ENCODE measurements at places on chromosomes 11 and 22. TPM values are rescaled to one million over a fixed set of nuclear protein-coding genes. Genes with fewer than 3 reads are reported as not detected.

The SAA2 gene
- polyA plus RNA-seq = not detected

The CHRM1 gene
- polyA plus RNA-seq = not detected

The CASP12 gene
- 1.5 TPM for polyA plus RNA-seq

The FHIP1B gene
- polyA plus RNA-seq = 50.1 TPM

The CCDC81 gene
- polyA plus RNA-seq = 0.25 TPM

The EFCAB6 gene
- 0.07 TPM for polyA plus RNA-seq

The OR52N4 gene
- 0.08 TPM for polyA plus RNA-seq

The DUSP8 gene
- polyA plus RNA-seq = 6.0 TPM

The TRPM5 gene
- polyA plus RNA-seq = not detected

The LZTR1 gene
- polyA plus RNA-seq = 56.6 TPM

The ROBO3 gene
- polyA plus RNA-seq = 79.4 TPM

The APOL5 gene
- not detected for polyA plus RNA-seq

The HORMAD2 gene
- not detected for polyA plus RNA-seq

The ASPHD2 gene
- 5.3 TPM for polyA plus RNA-seq

The MRPL49 gene
- 90.4 TPM for polyA plus RNA-seq

The SUSD2 gene
- 0.26 TPM for polyA plus RNA-seq

The WT1 gene
- not detected for polyA plus RNA-seq

The MS4A15 gene
- not detected for polyA plus RNA-seq

The MORC2 gene
- polyA plus RNA-seq = 11.6 TPM

The ZBTB3 gene
- polyA plus RNA-seq = 4.1 TPM

The KCNC1 gene
- not detected for polyA plus RNA-seq

The MPST gene
- polyA plus RNA-seq = 185 TPM

The APOA5 gene
- polyA plus RNA-seq = not detected

The MRGPRX4 gene
- not detected for polyA plus RNA-seq

The CXCR5 gene
- not detected for polyA plus RNA-seq

The SLC22A25 gene
- not detected for polyA plus RNA-seq

The APLNR gene
- 0.03 TPM for polyA plus RNA-seq

The CADM1 gene
- 0.92 TPM for polyA plus RNA-seq

The NEFH gene
- 0.59 TPM for polyA plus RNA-seq

The CSF2RB gene
- polyA plus RNA-seq = 68.2 TPM

The APOBEC3B gene
- polyA plus RNA-seq = 19.9 TPM

The DRD4 gene
- polyA plus RNA-seq = not detected

The SCGB2A2 gene
- polyA plus RNA-seq = not detected

The MUC2 gene
- not detected for polyA plus RNA-seq

The SCUBE1 gene
- 0.07 TPM for polyA plus RNA-seq

The NRXN2 gene
- polyA plus RNA-seq = not detected

The PANX2 gene
- 2.5 TPM for polyA plus RNA-seq

The KIRREL3 gene
- not detected for polyA plus RNA-seq

The SDHAF2 gene
- polyA plus RNA-seq = 128 TPM

The LRRC74B gene
- not detected for polyA plus RNA-seq

The DKK3 gene
- polyA plus RNA-seq = 335 TPM

The RAB36 gene
- 3.3 TPM for polyA plus RNA-seq

The NUDT22 gene
- 54.8 TPM for polyA plus RNA-seq

The OR4D5 gene
- polyA plus RNA-seq = not detected

The SLCO2B1 gene
- polyA plus RNA-seq = 0.04 TPM

The HSPB2 gene
- polyA plus RNA-seq = not detected

The PPP6R3 gene
- 31.7 TPM for polyA plus RNA-seq

The ALX4 gene
- polyA plus RNA-seq = not detected

The VSTM5 gene
- polyA plus RNA-seq = not detected

The SLC1A2 gene
- polyA plus RNA-seq = not detected

The MYO7A gene
- 1.3 TPM for polyA plus RNA-seq

The CLCF1 gene
- polyA plus RNA-seq = 8.7 TPM

The MIOX gene
- polyA plus RNA-seq = not detected

The MUC6 gene
- polyA plus RNA-seq = not detected

The TEX54 gene
- not detected for polyA plus RNA-seq

The SMIM38 gene
- 0.03 TPM for polyA plus RNA-seq

The SCGB1D2 gene
- polyA plus RNA-seq = not detected
